ENCODE measurements at places on chromosomes 5 and 9. TPM values are rescaled to one million over a fixed set of nuclear protein-coding genes. Genes with fewer than 3 reads are reported as not detected.

LRRTM2 gene
- total RNA-seq: 5.4 TPM

CDH9 gene
- total RNA-seq: not detected

ADAMTS13 gene
- 1.1 TPM for total RNA-seq

SLIT3 gene
- not detected for total RNA-seq

DIPK1B gene
- total RNA-seq: 11.7 TPM

KIF4B gene
- total RNA-seq: not detected

PCDHB13 gene
- total RNA-seq: under 0.01 TPM

ZFP2 gene
- 0.15 TPM for total RNA-seq

OSMR gene
- 29.0 TPM for total RNA-seq

TMEFF1 gene
- 0.31 TPM for total RNA-seq

PCDHB6 gene
- total RNA-seq: not detected

LRSAM1 gene
- 19.6 TPM for total RNA-seq

MARCOL gene
- total RNA-seq: not detected

CSF1R gene
- not detected for total RNA-seq

TEK gene
- under 0.01 TPM for total RNA-seq

C5 gene
- 2.2 TPM for total RNA-seq

CACNA1B gene
- total RNA-seq: 0.36 TPM

ALDH1A1 gene
- 6.0 TPM for total RNA-seq

SPATA31A6 gene
- not detected for total RNA-seq

ARHGEF28 gene
- total RNA-seq: 6.8 TPM

MLANA gene
- total RNA-seq: 1,023 TPM

NFIB gene
- total RNA-seq: 31.6 TPM

C5orf46 gene
- not detected for total RNA-seq

FREM1 gene
- not detected for total RNA-seq

COMMD10 gene
- total RNA-seq: 53.7 TPM

OR1J2 gene
- total RNA-seq: not detected

LCN9 gene
- not detected for total RNA-seq

PCDHGA2 gene
- total RNA-seq: 0.69 TPM

TSTD2 gene
- 12.6 TPM for total RNA-seq

NR2F1 gene
- total RNA-seq: 2.9 TPM

SUSD3 gene
- total RNA-seq: 3.7 TPM

SPATA31E1 gene
- total RNA-seq: under 0.01 TPM
